Left renal cortex interstitium (tissue), 4 donors: ENCODE measurements at places on chromosomes 3 and 15.

GRCh38 chr3:172082269-172082668 is 42.9 kb downstream of the FNDC3B start:
- DNase-seq: no peak

DNA sequence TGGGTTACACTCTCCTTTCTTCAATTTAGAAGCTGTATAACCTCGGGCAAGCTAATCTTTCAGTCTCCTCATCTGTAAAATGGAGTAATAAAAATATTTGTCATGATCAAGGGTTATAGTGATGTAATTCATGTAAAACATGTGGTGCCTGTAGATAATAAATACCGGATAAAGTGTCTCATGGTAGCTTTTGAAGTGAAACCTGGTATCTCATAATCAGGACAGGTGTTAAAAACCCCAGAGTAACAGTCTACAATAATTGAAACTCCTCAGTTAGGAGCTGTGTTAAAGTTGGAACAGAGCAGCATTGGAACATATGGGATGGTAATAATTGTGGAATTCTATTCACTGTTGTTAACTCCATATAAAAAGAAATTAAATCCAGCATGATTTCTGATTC is 884 bp upstream of the KNL1 start:
- DNase-seq: no peak

DNA sequence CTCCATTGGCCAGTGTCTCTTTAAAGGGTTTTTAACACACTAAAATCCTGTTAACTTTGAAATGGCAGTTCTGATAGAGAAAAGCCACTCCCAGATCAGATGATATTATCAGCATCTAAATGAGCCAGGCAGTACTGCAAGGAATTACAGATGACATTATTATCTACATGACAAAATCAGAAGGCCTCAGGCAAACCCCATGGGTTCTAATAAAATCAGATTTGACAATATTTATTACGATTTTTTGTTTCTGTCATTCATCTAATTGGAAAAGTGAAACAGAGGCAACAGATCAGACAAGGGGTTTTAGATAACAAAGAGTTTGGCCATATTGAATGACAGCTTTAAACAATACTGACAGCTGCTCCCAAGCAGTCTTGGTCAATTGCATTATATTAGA is 112.7 kb downstream of the FEZF2 start:
- DNase-seq: no peak

GRCh38 chr3:18635215-18635614 is 210.1 kb upstream of the SATB1 start:
- DNase-seq: no peak

- DNase-seq: no peak
Measured at GRCh38 chr3:123383091-123384053, 65.5 kb downstream of the ADCY5 start.

- DNase-seq: no peak
Measured at GRCh38 chr3:133944641-133945380, 49.1 kb upstream of the RAB6B start.

DNA sequence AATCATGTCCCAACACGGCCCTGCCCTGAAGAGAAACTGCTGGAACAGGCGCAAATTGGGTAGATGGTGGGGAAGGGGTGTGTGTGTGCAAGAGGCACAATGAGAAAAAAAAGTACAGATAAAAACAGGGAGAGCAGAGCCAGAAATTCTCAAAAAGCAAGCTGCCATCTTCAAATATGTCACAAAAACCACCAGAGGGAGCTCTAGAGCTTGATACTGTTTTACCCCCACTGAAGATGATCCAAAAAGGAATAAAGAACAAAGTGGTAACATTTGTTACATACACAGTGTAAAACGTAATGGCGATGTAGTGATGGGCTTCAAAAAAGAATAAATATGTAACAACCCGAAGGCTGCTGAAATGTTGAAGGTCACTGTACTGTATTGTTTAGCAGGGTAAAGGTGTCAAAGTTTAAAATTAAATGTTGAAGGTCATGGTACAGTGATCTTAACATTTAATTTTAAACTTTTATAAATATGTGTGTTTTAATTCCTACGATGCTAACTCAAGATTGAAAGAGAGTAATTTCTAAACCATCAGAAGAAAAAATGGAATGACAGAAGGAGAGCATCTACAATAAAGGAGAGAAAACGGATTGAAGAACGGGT is 6.0 kb downstream of the SNRPA1 start:
- DNase-seq: no peak

DNA sequence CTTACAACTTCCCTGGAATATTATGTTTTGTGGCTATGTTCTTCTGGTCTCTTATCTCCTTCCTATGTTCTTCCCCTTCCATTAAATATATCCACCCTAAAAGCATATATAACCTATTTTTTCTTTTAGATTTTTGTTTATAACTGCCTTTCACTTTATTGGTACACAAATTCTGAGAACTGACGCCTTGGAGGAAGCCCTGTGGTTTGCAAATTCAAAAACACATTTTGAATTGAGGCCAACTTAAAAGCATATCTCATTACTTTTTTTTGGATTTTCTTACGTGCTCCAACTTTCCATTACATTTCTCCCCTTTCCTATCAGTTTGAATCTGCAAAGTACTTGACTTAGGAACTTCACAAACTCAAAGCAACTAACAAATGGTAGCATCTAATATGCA is 15.3 kb upstream of the COLQ start:
- DNase-seq: no peak

DNA sequence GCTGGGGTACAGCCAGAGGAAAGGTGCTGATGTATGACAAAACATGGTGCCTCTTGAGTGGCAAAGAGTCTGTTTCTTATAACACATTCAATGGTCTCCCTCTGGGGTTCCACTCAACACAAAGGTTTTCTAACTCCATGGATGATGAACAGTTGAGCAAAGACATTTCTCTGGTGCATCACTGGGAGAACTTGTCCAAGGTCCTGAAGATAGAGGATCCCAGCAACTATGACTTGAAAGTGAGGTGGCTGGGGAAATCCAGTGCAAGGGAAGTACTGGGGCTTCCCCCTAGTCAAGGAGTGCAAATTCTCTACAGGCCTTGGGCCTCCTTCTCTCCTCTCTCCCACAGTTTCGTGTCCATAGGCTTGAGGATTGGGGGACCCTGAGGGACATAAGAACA is 431.1 kb downstream of the WDR72 start:
- no peak for DNase-seq

- no peak for DNase-seq
Measured at GRCh38 chr15:45776772-45777171, 141.9 kb downstream of the SQOR start.

GRCh38 chr3:114872050-114872449 is 275.0 kb downstream of the ZBTB20 start:
- no peak for DNase-seq

DNA sequence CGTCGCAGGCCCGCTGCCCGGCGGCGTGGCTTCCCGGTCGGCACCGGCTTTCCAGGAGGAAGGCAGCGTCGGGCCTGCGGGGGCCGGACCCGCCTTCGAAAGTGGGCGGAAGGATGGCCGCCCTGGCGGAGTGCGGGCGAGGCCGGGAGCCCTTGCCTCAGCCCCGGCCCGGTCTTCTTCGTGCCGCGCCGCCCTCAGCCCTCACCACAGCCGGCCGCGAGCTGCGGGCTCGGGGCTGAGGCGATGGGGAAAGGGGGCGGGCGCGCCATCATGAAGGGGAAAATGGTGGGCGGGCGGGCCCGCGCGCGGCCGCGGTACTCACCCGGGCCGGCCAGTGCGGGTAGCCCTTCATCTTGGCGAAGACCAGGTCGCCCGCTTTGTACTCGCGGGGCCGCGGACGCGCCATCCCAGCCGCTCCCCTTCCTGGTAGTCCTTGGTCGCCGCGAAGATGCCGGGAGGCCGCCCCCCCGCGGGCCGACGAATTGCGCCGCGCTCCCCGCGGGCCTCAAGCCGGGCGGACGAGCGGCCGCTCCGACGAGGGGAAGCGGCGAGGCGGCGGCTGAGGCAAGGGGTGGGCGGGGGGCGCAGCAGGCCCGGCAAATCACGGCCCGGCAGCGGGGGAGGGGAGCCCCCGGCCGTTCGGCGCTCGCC is 489 bp downstream of the HDGFL3 start:
- no peak for DNase-seq

DNA sequence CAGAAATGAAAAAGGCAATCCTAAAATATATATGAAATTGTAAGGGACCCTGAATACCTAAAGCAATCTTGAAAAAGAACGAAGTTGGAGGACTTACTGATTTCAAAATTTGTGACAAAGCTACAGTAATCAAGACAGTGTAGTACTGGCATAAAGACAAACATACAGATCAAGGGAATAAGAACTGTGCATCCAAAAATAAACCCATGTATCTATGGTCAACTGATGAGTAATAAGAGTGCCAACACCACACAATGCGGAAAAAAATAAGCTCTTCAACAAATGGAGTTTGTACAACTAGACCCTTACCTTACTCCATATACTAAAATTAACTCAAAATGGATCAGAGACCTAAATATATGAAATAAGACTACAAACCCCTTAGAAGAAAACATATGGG is 29.6 kb downstream of the GSK3B start:
- no peak for DNase-seq

GRCh38 chr15:37015451-37015850 is 84.9 kb downstream of the MEIS2 start:
- DNase-seq: no peak

- DNase-seq: no peak
Measured at GRCh38 chr15:76060118-76060989, 569 bp downstream of the TMEM266 start.

DNA sequence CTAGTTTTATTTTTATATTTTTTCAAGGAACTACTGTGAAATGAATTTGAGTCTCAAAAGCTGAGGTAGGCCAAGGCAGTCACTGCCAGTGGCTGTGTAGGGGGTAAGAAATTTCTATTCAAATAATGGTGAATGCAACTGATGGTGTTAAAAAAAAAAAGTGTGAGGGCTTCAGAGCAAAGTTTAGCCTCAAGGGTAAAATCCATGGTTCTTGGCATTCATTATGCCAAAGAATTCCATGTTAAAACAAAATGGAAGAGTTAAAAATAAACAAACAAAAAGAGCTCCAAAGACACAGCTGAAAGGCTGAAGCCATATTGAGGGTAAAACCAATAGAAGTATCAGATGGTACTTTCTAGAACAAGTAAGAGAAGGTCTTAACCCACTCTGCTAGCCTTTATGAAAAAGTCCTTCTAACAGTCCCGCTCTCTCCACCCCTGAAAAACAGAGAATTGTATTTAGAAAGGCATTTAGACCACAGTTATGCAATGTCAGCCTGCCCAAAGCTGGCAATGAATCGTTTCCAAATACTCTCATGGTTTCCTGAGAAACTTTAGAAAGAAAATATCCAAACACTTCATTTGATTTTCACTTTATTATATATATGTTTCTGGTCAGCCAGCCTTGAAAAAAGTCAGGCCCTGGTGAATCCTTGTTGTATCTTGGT is 158.4 kb upstream of the GMNC start:
- DNase-seq: no peak

GRCh38 chr3:35900079-35900478 is 260.8 kb downstream of the ARPP21 start:
- no peak for DNase-seq

- no peak for DNase-seq
Measured at GRCh38 chr15:38260077-38260476, 7.4 kb downstream of the SPRED1 start.

GRCh38 chr15:56973463-56973862 is 55.0 kb downstream of the TCF12 start:
- DNase-seq: no peak
